ENCODE measurements at places on chromosomes 2 and 18. TPM values are rescaled to one million over a fixed set of nuclear protein-coding genes. Genes with fewer than 3 reads are reported as not detected.

DNA sequence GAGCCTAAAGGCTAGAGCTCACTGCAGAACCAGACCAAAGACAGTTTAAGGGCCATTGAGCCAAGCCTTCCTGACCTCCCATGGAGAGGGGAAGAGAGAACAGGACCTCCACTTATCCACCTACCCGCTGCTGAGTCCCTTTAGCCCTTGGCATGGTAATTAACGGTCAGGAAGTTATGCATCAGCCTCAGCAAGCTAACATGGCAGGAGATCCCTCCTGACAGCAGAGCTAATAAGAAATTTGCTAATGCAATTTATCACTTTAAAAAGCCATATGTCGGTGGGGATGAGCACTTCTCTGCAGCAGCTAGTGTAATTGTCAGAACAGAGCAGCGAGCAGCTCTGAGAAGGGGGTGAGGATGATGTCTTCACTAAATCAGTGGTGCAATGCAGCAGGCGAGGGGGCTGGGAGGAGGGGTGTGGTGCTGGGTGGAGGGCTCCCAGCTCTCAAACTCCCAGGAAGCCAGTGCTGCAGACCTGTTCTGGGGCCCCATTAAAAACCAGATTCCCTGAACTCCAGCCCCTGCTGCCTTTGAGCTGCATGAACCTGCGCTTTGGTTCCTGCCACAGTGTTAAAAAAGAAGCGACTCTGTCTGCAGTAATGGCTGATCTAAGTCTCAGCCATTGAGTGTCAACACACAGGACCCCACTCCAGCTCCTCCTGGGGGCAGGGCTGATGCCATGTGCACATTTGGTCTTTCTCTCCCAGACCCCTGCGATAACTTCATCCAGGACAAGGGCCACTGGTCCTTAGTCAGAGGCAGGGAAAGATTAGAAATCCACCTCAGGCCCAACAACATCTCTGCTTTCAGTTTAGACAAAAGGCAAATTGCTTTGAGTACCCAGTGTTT is 84.2 kb upstream of the STPG4 start:
- no peaks in the 10 kb centered on the region for H3K36me3 ChIP-seq
- no peak for DNase-seq
- H3K27me3 ChIP-seq, result no peaks in the 10 kb centered on the region
- no peak overlapping the region for H3K27ac ChIP-seq
- no peaks in the 10 kb centered on the region for H3K4me1 ChIP-seq
- H3K4me3 ChIP-seq, result no peak overlapping the region

GRCh38 chr2:221981912-221982470 is 316.8 kb downstream of the PAX3 start:
- H3K27ac ChIP-seq, result no peak overlapping the region
- no peak for DNase-seq
- no peak overlapping the region for H3K4me3 ChIP-seq
- H3K27me3 ChIP-seq, result no peaks in the 10 kb centered on the region

DNA sequence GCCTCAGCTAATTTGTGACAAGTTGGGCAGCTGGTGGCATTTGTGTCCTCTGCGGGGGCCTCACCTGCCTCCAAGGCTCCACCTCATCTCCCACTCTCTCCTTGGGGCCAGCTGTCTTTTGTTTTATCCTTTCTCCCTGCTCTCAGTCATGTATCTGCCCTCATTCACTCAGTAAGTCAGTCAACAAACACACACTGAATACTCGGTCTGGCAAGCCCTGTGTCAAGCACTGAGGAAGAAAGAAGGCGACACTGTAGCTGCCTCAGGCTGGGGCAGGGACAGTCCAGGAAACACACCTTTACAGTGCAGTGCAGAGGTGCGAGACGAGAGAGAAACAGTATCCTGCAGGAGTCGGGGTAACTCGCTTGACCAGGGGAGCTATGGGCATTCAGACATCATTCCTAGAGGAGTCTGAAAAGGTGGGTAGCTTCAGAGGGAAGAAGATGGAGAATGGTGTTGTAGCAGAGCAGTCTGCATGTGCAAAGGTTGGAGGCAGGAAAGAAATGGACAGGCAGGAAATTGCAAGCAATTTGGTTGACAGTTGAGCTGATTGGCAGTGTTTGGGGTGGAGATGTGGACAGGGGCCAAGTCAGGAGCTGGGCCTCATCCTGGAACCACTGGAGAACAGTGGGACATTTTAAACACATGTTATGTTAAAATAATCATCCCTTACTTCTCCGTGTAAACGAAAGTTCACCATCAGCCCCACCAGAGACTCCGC is 34.9 kb downstream of the SCTR start:
- H3K27ac ChIP-seq, result no peak overlapping the region
- DNase-seq, result no peak
- no peaks in the 10 kb centered on the region for H3K27me3 ChIP-seq
- no peaks in the 10 kb centered on the region for H3K36me3 ChIP-seq
- H3K4me3 ChIP-seq, result no peak overlapping the region

GRCh38 chr2:241140445-241140840 is 8.8 kb downstream of the PASK start:
- no peaks in the 10 kb centered on the region for H3K27me3 ChIP-seq
- no peak for DNase-seq
- H3K36me3 ChIP-seq, result peaks cover 50% of the 10 kb centered on the region
- no peak overlapping the region for H3K4me3 ChIP-seq

DNA sequence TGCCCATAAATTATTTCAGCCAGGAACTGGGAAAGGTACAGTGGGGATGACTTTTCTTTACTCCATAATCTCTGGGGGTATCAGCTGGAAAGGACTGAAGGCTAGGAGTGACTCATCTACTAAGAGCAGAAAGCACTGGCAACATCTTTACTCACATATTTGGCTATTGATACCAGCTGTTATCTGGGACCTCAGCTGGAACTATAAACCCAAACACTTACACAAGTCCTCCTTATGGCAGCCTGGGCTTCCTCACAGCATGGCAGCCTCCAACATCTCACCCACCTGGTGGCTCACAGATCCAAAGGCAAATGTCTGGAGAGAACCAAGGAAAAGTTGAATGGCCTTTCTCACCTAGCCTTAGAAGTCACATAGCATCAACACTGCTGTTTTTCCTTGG is 379.0 kb upstream of the RND3 start:
- H3K4me1 ChIP-seq, result no peaks in the 10 kb centered on the region
- no peaks in the 10 kb centered on the region for H3K36me3 ChIP-seq
- H3K4me3 ChIP-seq, result no peak overlapping the region
- no peaks in the 10 kb centered on the region for H3K27me3 ChIP-seq
- no peak overlapping the region for H3K27ac ChIP-seq
- no peak for DNase-seq

DNA sequence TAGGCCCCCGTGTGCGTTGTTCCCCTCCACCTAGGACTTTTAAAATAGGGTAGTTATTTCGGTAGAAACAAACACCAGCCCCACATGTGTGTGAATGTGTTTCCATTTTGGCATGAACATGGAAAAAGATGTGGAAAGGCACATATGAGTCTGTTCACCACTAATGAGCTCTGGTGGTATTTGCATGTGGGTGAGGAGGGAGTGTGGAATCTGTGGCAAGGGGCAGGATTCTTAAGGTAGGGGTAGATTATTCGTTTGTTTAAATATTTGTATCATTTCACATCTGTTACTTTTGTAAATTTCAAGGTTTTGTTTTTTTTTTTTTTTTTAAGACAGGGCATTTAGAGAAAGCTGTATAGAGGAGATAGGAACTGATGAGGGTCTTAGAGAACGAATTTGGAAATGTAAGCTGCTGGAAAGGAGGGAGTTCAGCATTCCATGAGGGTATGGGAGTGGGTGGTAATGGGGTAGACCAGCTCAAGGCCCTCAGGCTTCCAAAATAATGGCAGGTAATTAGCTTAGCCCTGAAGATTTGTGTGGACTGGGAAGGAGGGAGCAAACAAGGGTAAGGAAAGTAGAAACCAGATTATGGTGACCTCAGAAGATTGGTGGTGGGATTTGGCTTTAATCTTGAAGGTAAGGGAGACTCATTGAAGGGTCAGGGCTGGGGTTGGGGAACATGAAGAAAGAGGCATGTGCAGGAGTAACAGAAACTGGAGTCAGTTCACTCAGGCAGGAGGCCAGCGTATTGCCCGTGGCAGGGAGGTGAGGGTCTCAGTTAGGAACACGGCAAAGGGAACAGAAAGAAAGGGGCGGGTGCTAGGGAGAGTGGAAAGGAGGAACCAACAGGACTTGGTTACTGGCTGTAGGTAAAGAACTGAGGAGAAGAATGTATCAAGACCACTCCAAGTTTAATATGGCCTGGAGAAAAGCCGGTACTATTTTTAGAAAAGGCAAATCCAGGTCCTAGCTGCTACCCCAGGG is 123.6 kb downstream of the PLB1 start:
- H3K27ac ChIP-seq, result no peak overlapping the region
- DNase-seq, result no peak
- no peak overlapping the region for H3K4me3 ChIP-seq
- peaks cover 37% of the 10 kb centered on the region for H3K4me1 ChIP-seq
- no peaks in the 10 kb centered on the region for H3K27me3 ChIP-seq
- H3K36me3 ChIP-seq, result no peaks in the 10 kb centered on the region

- H3K36me3 ChIP-seq, result no peaks in the 10 kb centered on the region
- H3K4me3 ChIP-seq, result no peak overlapping the region
- no peak overlapping the region for H3K27ac ChIP-seq
- no peaks in the 10 kb centered on the region for H3K4me1 ChIP-seq
- no peaks in the 10 kb centered on the region for H3K27me3 ChIP-seq
These were observed 185.0 kb upstream of the PID1 start for GRCh38 chr2:229456091-229456490.

DNA sequence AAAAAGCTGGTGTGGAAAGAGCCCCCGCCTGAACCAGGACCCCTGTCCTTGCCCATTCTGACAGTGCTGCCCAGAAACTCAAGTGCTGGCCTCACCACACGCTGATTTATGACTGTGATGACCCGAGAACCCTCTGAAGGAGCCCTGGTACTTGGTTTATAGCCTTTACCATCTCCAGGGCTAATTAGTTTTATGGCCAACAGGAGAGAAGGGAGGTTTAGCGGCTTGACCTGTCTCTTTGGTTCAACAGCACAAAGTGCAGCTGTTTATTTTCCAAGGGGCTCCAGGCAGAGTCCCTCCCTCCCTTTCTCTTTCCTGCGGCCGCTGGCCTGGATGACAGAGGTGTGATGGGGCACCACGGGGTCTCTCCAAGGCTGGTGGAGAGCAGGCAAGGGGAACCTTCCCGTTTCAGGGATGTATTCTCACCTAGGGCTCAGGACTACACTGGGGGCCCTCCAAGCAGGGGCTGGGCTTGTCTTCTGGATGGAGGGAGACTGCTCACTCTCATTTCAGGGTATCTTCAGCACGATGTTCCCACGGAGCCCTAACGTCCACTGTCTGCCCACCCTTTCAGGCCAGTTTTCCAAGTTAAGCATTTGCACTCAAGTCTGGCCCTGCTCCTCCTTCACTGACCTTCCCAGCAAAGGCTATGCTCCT is 174.2 kb upstream of the GLI2 start:
- H3K4me1 ChIP-seq, result no peaks in the 10 kb centered on the region
- H3K36me3 ChIP-seq, result no peaks in the 10 kb centered on the region
- no peak for DNase-seq
- no peaks in the 10 kb centered on the region for H3K27me3 ChIP-seq

- H3K4me3 ChIP-seq, result no peak overlapping the region
- no peaks in the 10 kb centered on the region for H3K27me3 ChIP-seq
- DNase-seq, result no peak
- H3K4me1 ChIP-seq, result no peaks in the 10 kb centered on the region
- H3K36me3 ChIP-seq, result no peaks in the 10 kb centered on the region
These were observed 179.2 kb downstream of the TTC32 start for GRCh38 chr2:19722531-19722971.

DNA sequence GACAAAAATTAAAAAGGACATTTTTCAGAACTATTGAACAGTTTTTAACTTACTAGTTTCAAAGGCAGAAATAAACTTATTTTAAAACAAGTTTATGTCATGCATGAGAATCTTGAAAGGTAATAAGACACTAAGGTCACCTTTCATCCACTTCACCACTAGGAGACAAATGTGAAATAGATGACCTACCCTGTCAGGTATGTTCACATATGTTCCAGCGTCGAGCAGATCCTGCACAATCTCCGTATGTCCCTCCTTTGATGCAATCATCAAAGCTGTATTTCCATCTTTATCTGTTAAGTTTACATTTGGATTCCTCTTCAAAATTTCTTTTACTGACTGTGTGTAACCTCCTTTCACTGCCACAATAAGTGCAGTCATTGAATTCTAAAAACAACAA is 34.7 kb downstream of the KIDINS220 start:
- no peak overlapping the region for H3K27ac ChIP-seq
- DNase-seq, result no peak
- H3K4me1 ChIP-seq, result no peaks in the 10 kb centered on the region

DNA sequence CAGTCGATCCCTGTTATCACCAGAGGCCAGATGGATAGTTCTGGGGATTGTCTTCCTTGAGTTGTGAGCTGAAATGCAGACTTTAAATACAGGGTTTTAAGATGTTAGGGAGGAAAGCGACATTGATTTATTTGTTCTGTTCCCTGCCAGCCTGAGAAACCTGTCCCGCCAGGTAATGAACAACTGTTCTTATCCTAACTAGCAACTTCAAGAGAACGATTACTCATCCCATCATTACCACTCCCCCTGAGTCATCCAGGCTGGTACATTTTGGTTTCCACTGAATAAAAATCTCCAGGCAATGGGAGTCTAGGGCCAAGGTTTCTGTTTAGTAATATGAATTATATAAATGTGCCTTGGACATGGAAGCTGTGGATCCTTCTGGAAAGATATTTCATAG is 131.2 kb downstream of the LYPD6B start:
- no peak overlapping the region for H3K27ac ChIP-seq
- H3K27me3 ChIP-seq, result no peaks in the 10 kb centered on the region
- no peak for DNase-seq
- H3K4me3 ChIP-seq, result no peak overlapping the region

Gene C2orf15
- total RNA-seq, result 1.8 TPM

Gene RMC1
- total RNA-seq, result 22.5 TPM

Gene CTAGE1
- total RNA-seq, result not detected

Gene IWS1
- total RNA-seq, result 47.6 TPM

Gene VWC2L
- not detected for total RNA-seq

Gene NUP35
- total RNA-seq, result 29.9 TPM

Gene RPRM
- 0.38 TPM for total RNA-seq

Gene HNMT
- 16.6 TPM for total RNA-seq
